Right lobe of liver (tissue), 6 donors: ENCODE measurements at places on chromosomes 2 and 18.

DNA sequence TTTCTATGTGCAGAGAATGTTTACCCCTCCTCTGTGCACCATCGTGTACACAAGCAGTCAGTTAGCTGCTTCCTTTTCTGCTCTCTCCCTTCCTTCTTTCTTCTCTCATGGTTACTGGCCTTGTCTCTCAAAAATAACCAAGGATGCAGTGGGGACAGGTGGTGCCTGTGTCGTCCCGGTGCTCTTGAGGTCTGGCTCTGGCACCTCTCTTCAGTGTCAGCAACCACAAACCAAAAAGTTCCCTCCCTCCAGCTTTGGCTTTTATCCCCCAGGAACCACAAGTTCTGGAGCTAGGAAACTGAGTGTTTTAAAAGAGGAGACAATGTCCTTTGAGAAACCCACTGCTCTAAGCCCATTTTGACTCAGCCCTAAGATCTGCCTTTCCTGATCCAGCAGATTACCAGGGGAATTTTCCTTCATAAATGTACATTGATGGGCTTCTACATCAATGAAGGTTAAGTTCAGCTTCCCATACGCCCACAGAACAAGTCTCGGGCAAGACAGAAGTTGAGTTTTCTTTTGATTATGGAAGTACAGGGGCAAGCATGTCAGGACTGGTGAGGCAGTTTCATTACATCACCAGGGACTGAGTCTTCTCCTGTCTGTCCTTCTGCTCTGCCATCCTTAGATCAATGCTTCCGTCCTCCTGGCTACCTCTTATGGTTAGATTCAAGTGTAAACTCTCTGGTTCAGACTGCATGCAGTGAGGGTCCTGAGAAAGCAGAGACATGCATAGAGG is 232.2 kb downstream of the SETBP1 start:
- H3K27me3 ChIP-seq, result no peaks in the 10 kb centered on the region
- H3K27ac ChIP-seq, result no peak overlapping the region
- no peak overlapping the region for H3K4me3 ChIP-seq
- H3K4me1 ChIP-seq, result peaks cover 26% of the 10 kb centered on the region

GRCh38 chr2:86039963-86040655 is 65.6 kb downstream of the POLR1A start:
- no peaks in the 10 kb centered on the region for H3K27me3 ChIP-seq
- H3K36me3 ChIP-seq, result peaks cover 5% of the 10 kb centered on the region
- H3K27ac ChIP-seq, result no peak overlapping the region
- DNase-seq, result peak; percentile 35
- H3K4me3 ChIP-seq, result no peak overlapping the region
- H3K4me1 ChIP-seq, result peaks cover 33% of the 10 kb centered on the region

- H3K4me3 ChIP-seq, result no peak overlapping the region
- no peak overlapping the region for H3K27ac ChIP-seq
- no peaks in the 10 kb centered on the region for H3K36me3 ChIP-seq
- peak; percentile 72 for DNase-seq
- no peaks in the 10 kb centered on the region for H3K4me1 ChIP-seq
- H3K27me3 ChIP-seq, result no peaks in the 10 kb centered on the region
These were observed 35.4 kb downstream of the INPP4A start for GRCh38 chr2:98479959-98480524.

DNA sequence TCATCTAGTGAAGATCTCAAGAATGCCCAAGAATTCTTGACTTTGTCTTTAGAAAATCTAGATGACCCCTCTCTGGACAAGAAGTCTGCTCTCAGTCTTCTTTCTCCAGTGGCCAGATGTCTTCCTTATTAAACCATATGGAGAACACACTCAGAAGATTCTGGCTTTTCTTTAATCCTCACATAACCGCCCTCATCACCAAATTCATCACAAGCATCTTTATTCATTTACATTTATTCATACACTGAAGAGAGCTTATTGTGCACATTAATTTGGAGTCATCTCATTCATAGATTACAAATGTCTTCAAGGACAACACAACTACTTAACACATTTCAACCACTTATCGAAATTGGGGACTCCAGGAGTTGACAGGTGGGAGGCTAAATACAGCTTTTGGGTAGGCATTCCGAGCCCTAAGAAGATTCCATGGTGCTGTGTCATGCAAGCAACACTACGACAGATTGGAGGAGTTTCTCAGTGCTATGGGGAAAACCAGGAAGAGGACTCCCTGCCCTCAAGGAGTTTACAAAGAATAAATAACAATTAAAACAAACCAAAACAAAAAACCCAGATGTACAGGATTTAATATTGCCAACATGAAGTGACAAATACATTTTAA is 64.8 kb upstream of the LCLAT1 start:
- H3K27ac ChIP-seq, result no peak overlapping the region
- no peaks in the 10 kb centered on the region for H3K27me3 ChIP-seq
- no peak for DNase-seq
- no peak overlapping the region for H3K4me3 ChIP-seq

DNA sequence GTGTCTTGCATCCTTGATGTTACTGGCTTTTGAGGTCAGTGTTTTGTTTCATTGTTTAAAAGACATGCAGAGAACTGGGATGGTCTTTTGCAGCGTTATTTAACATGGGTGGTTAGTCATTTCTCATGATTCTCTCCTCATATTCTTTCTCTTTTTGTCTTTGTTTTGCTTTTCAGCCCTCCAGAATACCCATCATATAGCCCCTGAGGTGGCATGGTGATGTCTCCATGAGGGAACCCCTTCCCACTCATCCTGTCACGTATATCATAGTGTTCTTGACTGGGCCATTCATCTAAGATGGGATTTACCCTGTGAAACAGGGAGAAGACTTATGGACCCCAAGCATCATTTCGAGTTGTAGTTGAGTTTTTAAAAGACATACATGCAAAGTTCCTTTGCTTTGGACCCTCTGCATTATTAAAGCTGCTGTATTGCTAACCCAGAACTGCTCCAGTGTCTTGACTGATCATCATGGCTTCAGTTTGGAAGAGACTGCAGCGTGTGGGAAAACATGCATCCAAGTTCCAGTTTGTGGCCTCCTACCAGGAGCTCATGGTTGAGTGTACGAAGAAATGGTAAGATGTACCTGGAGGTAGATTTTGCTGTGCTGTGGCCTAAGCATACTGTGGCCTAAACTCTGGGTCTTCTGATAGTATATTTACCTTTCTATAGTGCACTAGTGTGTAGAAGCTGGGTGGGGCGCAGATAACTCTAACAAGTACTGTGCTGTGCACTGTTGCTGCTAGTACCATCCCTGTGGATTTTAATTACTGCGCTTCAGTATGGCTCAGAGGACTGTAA is 1.4 kb downstream of the EHBP1 start:
- no peak for DNase-seq
- no peaks in the 10 kb centered on the region for H3K27me3 ChIP-seq

- DNase-seq, result no peak
- no peak overlapping the region for H3K4me3 ChIP-seq
- peaks cover 7% of the 10 kb centered on the region for H3K4me1 ChIP-seq
- no peak overlapping the region for H3K27ac ChIP-seq
- no peaks in the 10 kb centered on the region for H3K36me3 ChIP-seq
These were observed 29.6 kb downstream of the TCF7L1 start for GRCh38 chr2:85162746-85163301.

GRCh38 chr18:28065031-28065792 is 111.7 kb downstream of the CDH2 start:
- H3K4me3 ChIP-seq, result no peak overlapping the region
- no peaks in the 10 kb centered on the region for H3K36me3 ChIP-seq
- H3K27me3 ChIP-seq, result no peaks in the 10 kb centered on the region
- no peak overlapping the region for H3K27ac ChIP-seq
- no peak for DNase-seq

DNA sequence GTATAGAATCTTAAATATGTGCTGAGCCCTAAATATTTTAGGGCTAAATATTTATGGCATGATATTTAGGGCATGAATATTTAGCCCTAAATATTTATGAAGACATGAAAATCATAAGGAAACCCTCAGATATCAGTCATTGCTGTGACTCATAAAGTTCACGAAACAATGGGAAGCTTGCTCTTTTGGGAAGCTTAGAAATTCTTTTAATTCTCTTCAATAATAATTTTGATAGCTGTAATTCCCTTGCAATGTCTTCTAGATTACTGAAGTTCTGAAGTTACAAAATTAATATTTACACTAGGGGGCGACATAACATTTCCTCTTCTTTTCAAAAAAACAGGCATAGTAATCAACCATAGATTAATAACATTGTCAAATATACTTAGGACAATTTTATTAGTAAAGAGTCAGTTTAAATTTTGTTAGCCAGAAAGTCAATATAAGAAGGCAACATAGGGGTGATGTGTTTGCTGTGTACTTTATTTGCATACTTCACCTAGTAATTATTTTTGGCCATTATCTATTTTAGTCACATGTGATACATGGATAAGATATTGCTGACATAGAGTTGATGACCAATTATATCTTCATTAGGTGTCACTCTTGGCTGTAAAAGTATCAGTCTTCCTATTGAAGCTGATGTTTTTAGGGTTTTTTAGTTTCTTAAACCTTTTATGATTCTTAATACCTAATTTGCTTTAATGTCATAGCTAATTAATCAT is 13.2 kb downstream of the ZNF804A start:
- H3K36me3 ChIP-seq, result no peaks in the 10 kb centered on the region
- H3K4me1 ChIP-seq, result no peaks in the 10 kb centered on the region
- no peak overlapping the region for H3K27ac ChIP-seq
- H3K4me3 ChIP-seq, result no peak overlapping the region
- no peak for DNase-seq

DNA sequence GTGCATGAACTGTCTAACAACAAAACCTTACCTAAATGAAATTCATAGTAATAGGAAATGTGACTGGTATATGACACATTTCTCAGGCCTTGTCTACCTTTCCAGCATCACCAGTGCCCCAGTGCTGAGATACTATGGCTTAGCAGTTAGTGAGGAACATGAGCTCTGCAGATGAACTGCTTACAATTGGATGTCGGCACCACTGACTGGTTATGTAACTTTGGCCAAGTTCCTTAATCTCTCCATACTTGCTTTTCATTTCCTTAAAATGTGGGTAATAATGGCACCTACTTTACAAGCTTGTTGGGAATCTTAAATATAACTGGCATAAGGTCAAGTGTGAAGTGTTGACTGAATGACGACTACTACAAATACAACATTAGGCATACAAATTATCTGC is 136.3 kb downstream of the OLA1 start:
- no peak overlapping the region for H3K27ac ChIP-seq
- H3K4me1 ChIP-seq, result no peaks in the 10 kb centered on the region
- no peaks in the 10 kb centered on the region for H3K27me3 ChIP-seq
- no peak overlapping the region for H3K4me3 ChIP-seq

DNA sequence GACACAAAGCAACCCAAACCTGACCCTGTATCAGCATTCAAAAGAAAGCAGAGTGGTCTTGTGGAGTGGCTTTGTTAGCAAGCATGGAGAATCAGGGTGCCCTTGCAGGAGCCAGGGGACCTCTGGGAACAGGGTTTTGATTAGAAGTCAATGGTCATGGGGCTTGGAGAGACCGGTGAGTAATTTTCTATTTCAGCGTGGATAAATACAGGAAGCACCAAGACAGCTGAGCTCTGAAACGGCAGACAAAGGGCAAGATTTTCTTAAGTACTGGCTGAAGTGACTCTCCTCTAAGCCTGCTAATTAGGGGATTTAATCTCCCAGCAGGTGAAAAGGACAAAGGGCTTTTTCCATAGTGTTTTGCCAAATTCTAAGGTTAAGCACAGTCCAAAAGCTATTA is 78.0 kb upstream of the GAREM1 start:
- H3K36me3 ChIP-seq, result no peaks in the 10 kb centered on the region
- DNase-seq, result no peak
- no peaks in the 10 kb centered on the region for H3K4me1 ChIP-seq
- H3K27me3 ChIP-seq, result no peaks in the 10 kb centered on the region
- H3K27ac ChIP-seq, result no peak overlapping the region

DNA sequence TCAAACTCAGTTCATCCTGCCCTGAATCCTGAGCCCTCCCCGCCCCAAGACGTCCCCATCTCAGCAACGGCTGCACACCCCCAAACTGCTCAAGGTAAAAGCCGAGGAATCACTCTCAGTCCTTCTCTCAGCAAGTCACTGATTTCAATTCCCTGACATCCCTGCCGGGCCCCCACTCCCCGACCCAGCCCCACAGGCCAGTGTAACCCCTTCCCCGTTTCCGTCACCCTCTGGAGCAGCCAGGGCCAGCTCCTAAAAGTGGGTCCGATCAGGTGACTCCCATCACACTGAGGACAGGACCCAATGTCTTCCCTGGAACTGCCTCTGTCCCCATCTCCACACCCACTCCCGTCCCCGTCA is 20.5 kb downstream of the SNORC start:
- no peaks in the 10 kb centered on the region for H3K27me3 ChIP-seq
- no peak overlapping the region for H3K27ac ChIP-seq
- no peak for DNase-seq
- no peaks in the 10 kb centered on the region for H3K4me1 ChIP-seq
- H3K36me3 ChIP-seq, result peaks cover 2% of the 10 kb centered on the region

DNA sequence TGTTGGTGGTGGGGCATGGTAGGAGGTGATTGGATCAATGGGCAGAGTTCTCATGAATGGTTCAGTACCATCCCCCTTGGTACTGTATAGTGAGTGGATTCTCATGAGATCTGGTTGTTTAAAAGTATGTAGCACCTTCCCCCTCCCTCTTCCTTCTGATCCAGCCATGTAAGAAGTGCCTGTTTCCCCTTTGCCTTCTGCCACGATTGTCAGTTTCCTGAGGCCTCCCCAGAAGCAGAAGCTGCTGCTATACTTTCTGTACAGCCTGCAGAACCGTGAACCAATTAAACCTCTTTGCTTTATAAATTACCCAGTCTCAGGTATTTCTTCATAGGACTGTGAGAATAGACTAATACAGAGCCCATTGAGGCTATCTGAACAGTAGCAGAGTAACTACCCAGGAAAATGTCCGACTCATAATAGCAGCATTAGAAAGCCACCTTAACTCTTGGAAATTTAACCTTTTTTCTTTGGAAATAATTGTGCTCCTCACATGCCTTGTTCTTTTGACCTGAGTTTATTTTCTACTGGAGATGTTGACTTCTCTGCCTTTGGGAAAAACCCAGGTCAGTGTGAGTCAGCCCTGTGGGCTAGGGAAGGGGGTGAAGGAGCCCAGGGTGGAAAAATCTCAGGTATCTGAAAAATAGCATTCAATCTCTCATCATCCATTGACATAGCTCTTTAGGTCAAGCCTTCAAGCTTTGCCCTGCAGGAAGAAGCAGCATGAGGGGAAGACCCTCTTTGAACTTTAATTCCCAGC is 18.1 kb downstream of the CYP1B1 start:
- H3K27me3 ChIP-seq, result no peaks in the 10 kb centered on the region
- no peak for DNase-seq
- no peaks in the 10 kb centered on the region for H3K36me3 ChIP-seq
- no peaks in the 10 kb centered on the region for H3K4me1 ChIP-seq

GRCh38 chr2:161650116-161651015 is 26.1 kb downstream of the SLC4A10 start:
- no peaks in the 10 kb centered on the region for H3K4me1 ChIP-seq
- H3K36me3 ChIP-seq, result no peaks in the 10 kb centered on the region
- H3K4me3 ChIP-seq, result no peak overlapping the region

- H3K27me3 ChIP-seq, result no peaks in the 10 kb centered on the region
- no peak overlapping the region for H3K4me3 ChIP-seq
- no peak for DNase-seq
- H3K36me3 ChIP-seq, result no peaks in the 10 kb centered on the region
- no peaks in the 10 kb centered on the region for H3K4me1 ChIP-seq
- no peak overlapping the region for H3K27ac ChIP-seq
These were observed 279.3 kb downstream of the CDH20 start for GRCh38 chr18:61612517-61612916.

- no peaks in the 10 kb centered on the region for H3K36me3 ChIP-seq
- no peak for DNase-seq
- no peaks in the 10 kb centered on the region for H3K4me1 ChIP-seq
- no peak overlapping the region for H3K27ac ChIP-seq
- H3K27me3 ChIP-seq, result no peaks in the 10 kb centered on the region
These were observed 73.7 kb downstream of the CDK15 start for GRCh38 chr2:201879996-201880395.
